ENCODE measurements at places on chromosomes 16 and 17.

- no peak for DNase-seq
Measured at GRCh38 chr17:59093702-59094231, 12.9 kb downstream of the TRIM37 start.

- DNase-seq = no peak
Measured at GRCh38 chr17:40139566-40140058, 725 bp upstream of the CASC3 start.

DNA sequence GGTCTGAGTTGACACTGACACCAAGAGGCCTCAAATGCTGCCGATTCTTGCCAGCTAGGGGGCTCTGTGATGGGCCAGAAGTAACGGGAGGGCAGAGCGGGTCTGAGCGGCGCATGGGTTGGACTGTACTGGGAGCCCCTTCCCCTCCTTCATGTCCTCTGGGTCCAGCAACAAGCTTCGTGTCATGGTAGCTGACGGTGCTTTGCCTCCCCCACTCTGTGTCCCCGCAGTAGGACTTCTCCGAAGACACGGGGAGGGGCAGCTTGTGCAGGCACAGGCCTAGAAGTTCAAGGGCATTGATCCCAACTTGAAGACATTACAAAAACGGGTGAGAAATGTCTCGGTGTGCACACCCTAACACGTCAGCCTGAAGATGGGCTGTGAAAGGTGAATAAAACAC, 39.8 kb upstream of the DNAH17 start:
- no peak for DNase-seq

DNA sequence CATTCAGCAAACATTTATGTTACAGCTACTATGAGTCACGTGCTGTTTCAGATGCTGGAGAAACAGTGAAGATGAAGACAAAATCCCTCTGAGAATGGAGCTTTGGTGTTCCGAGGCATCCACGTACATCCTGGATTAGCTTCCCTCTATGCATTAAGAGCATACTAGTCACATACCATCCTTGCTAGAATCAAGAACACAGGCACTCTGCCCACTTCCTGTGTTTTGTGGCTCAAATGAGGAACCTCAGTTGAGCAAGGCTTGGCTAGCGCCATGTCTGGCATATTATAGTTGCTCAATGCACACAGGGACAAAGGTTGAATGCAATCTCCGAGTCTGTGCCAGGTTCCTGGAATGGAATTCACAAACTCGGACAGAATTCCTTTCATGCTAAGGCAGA, 297.5 kb downstream of the XYLT1 start:
- peak; percentile 40 for DNase-seq

GRCh38 chr17:28196636-28197035, 122.4 kb upstream of the TMEM97 start:
- DNase-seq = no peak

- DNase-seq = no peak
Measured at GRCh38 chr17:77429369-77429968, 288.7 kb downstream of the SEC14L1 start.

DNA sequence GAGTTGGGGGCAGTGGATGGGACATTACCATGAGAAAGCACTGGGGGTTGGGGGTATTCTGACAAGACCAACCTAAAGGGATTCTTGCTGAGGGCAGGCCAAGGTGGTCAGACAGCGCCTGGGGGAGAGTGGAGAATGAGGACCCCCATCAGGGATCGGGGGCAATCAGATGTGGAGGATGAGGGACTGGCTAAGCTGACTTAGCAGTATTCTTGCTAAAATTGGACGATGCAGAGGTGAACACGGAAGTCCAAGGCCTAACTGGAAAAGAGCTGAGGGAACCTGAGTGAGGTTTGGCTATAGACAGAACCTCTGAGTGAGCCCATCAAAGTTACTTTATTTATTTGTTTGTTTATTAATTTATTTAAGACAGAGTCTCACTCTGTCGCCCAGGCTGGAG, 9.2 kb downstream of the QPRT start:
- no peak for DNase-seq

GRCh38 chr16:75114946-75115825, 1.4 kb downstream of the LDHD start:
- no peak for DNase-seq

DNA sequence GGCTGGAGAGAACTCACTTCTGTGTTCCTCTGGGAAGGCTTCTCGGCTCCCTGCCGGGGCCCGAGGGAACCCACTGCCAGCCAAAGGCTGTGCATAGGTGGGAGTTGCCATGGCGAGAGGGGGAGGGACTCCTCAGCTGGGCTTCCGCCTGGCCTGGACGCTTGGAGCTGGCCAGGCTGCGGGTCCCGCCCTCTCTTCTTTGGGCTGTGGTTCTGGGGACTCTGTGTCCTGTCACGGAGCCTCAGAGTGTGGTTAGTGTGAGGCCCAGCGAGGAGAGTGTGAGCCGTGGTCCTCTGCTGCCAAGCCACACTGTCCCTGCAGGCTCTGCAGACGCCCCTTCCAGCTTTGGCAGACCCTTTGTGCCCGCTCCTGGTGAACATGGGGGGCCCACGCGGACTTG, 123.1 kb downstream of the OR1D5 start:
- DNase-seq = no peak

GRCh38 chr17:50238601-50239280, 35.5 kb upstream of the TMEM92 start:
- no peak for DNase-seq

DNA sequence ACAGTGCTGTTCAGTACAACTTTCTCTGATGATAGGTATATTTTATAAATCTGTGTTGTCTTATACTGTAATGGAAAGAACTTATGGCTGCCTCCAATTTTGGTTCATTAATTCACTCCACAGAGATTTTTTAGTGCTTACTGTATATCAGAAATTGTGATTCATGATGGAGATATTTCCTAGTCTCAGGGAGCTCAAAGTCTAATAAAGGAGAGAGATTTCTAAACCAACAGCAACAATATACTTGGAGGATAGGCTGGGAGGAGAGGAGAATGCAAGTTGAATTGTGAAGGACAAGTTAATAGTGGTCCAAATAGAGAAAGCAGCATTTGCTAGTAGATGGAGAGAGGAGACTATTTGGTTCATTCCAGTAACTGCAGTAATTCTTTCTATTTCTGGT, 63.5 kb downstream of the TANC2 start:
- no peak for DNase-seq

GRCh38 chr17:44781551-44782325, 22.9 kb downstream of the ADAM11 start:
- no peak for DNase-seq

DNA sequence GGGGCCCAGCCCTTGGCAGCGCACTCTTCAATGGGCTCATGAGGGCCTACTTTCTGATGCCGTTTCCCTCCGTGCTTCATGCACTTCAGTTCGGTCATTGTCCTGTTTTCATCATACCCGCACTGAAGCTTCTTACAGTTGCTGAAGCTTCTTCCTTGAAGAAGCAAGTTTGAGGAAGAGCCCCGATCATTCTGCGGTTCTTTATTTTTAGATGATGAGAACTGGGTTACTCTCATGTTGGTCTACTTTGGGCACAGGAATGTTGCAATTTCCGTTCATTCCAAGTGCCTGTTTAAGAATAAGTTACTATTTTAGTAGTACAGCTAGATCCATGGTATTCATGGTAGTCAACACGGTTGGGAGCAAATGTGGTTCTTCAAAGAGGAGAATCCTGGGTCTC, 587.7 kb upstream of the HSBP1 start:
- DNase-seq = no peak

GRCh38 chr17:2304931-2305330, 1.2 kb downstream of the SRR start:
- no peak for DNase-seq

DNA sequence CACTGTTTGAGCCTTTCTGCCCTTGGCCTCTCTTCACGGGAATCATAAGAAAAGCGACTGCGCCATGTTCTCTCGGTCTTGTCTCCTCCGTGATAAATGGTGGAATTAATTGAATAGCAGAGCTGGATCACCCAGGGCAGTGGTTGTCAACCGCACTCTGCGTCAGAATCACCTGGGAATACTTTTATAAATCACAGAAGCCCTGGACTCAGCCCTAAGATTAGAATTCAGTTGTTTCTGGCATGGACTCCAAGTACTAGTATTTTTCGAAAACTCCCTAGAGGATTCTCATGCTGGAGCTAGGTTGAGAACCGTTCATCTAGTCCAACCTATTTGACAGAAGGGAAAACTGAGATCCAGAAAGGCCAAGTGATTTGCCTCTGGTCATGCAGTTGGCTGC, 64.1 kb downstream of the SPACA3 start:
- DNase-seq = no peak

GRCh38 chr17:4417129-4417667, 16.5 kb upstream of the SPNS3 start:
- no peak for DNase-seq

DNA sequence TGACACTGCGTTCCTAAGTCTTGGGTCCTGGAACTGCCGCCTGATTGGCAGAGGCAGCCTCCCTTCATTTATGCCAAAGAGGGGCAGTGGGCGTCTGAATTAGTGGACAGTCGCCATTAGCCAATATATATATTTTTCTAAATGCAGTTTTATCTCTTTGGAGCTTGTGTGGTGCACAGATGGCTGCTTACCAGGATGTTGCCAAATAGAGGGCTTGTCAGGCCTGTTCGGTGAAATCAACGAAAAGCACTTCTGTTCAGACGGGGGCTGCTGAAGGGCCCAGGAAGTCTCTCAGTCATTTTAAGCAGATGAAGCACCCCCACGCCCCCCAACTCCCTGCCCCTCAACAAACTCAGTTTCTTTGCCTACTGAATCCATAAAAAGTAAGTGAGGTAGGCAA, 66.0 kb downstream of the RAP1GAP2 start:
- DNase-seq = no peak

DNA sequence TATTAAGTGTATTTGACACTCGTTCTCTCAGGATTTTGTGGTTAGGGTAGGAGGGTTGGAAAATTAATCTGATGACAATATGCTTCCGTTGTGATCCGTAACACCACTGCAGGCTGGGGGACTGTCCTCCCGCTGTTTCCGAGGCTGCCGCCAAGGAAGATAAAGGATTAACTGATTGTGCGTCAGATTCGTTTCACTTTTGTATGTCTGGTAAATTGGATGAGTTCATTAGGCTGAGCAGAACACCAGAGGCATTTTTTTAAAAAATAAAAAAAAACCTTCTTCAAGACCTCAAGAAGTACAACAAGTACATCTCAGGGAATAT, 486.7 kb upstream of the SALL1 start:
- DNase-seq = no peak

GRCh38 chr16:10121897-10122425, 60.3 kb downstream of the GRIN2A start:
- DNase-seq = no peak

DNA sequence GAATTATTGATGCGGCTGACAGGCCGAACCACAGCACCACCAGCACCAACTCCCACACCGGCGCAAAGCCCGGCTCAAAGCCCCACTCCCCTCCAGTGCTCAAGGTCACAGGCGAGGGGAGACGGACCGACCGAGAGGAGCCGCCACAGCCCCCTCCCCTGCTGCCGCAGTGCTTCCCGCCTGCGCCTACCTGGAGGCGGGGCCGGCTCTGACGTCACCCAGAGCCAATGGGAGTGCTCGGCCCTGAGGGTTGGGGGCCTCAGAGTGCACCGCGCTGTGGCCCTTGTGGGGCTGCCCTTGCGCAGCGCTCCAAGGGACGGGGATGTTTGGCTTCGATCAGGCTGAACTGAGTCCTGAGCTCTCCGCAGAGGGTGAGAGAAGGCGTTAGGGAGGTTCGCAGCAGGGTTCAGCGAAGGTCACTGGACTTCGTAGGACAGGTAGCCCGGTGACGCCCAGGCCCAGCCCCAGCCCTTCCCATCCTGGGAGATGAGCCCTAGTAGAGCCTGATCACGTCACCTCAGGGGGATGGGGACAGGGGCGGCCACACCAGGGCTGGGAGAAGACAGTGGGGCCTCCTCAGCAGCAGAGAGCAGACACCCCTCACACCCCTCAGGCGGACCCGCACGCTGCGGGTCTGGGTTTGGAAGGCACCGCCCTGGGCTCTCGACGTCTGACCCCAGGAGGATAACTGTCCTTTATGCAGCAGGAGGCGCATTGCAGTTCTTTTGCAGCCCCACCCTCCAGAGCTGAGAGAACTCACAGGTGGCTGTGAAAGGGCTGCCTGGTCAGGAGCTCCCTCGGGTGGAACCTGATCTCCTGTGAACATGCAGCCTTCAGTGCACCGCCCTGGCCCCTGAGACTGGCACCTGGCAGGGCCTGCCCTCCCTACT, 1.5 kb downstream of the NDRG4 start:
- peak; percentile 61 for DNase-seq

DNA sequence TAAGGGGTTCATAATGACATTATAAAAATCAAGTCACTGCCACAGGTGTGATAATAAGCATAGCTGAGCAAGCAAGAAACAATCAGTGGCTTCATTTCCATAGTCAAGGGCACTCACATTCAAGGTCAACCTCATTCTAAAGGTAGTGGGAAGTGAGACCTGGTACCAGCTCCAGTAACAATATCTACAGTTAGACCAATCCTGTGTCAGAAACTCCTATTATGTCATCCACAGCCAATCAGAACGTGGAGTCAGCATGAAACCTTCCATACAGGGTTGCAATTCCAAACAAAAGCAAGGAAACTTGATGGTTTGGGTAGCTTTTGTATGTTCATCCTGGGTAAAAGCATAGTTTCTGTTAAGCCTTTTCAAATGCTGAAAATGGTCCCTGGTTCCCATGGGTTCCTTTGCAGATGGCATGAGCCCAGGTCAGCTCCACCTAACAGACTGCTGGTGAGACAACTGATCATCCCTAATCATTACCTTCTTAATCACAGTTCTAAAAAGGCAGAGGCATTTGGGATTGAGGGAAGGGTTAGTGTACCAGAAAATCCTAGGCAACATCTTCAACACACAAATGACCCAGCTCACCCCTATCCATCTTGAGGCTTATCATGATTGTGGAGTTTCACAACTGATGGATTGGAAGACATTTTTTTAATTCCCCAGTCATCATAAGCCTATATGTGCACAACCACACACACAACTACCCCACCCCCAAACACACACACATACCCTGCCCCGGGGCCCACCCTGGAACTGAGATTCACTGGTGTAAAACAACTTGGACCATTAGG, 30.4 kb downstream of the TEX2 start:
- no peak for DNase-seq

GRCh38 chr16:49632795-49633184, 223.1 kb downstream of the ZNF423 start:
- no peak for DNase-seq

DNA sequence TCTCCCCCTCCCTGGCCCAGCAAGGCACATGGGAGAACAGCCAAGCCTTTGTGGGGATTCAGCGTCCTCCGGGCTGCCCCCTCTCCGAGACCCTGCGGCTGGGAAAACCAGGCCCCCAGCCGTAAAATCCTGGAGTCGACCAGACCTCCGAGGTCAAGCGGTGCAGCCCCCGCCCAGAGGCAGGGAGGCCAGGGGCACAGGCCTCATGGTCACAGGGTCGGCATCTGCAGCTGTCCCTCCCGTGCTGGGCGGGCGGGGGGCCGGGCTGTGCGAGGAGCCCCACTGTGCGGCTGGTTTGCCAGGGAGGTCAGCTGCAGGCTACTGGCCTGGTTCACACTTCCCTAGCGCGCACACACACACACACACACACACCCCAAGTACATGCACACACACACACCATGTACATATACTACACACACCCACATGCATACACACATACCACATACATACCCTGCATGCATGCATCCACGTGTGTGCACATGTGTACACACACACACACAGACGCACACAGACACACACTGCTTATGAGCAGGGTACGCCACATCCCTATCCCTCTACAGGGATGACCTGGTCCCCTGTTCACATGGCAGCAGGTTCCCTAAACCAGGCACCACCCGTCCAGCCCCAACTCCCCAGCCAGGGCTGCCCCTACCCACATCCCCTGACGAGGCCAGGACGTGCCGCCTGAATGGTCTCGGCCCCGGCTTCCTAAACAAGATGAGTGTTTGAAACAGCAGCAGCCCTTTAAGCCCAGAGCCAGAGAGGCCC, 108.9 kb upstream of the CIBAR2 start:
- no peak for DNase-seq
